ENCODE measurements at places on chromosomes 4 and X. TPM values are rescaled to one million over a fixed set of nuclear protein-coding genes. Genes with fewer than 3 reads are reported as not detected.
A peak's percentile ranks its signal among the peaks of the same experiment; 100 is the strongest.

DNA sequence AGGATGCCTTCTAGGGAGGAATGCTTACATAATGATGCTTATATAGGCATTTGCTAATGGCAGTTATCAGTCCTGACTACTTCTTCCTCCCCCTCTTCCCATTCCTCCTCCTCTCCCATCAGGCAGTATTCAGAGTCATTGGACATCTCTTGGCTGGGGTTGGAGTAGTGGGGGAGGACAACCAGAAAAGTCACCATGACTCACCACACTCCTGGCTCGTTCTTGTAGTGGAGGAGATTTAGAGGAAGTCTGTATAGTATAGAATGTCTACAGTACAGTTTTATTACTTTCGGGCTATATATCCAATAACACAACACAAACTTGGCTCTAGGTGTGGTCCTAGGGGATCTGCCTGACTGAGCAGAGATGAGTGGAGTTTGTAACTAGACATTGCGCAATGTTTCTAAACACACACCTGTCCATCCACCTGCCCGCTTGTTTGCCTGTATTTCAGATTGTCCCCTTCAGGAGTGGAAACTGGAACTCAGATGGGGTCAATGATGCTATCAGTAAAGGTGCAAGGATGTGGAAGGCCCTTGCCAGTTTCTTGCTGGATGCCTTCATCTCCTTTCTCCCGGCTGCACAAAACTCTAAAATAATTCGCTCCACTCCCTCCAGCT lies 27.9 kb upstream of the KIAA1210 start:
- DNase-seq: no peak

GRCh38 chr4:121597346-121597934 lies 99.3 kb downstream of the ANXA5 start:
- no peak for DNase-seq

- no peak for DNase-seq
Observed at GRCh38 chrX:107700317-107700774, 72.0 kb downstream of the PRPS1 start.

DNA sequence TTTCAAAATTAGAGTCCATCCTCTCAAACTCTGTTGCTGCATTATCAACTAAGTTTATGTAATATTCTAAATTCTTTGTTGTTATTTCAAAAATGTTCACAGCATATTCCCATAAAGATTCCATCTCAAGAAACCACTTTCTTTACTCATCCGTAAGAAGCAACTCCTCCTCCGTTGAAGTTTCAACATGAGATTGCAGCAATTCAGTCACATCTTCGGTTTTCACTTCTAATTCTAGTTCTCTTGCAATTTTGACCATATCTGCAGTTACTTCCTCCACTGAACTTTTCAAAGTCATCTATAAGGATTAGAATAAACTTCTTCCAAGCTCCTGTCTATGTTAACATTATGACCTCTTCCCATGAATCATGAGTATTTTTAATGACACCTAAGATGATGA lies 216.6 kb upstream of the SLC7A11 start:
- no peak for DNase-seq

DNA sequence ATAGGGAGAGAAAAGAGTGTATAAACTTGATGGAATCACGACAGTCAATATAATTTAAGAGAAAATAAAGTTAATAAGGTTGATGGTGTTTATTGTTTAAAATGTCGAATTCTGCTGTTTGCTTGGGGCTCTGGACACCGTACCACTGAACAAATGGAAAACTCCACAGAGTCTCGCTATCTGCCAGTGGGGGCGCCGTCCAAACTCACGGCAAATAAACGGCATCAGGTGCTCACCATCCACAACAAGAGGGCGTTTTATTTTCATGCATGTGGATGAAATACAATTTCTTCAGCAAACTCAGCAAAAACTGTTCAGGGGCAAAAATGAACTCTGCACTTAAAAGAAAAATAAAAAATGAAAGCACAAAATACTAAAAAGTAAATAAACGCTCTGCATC lies 46.6 kb upstream of the FAM47C start:
- no peak for DNase-seq

GRCh38 chr4:2084316-2084715 lies 25.2 kb downstream of the NAT8L start:
- no peak for DNase-seq

GRCh38 chr4:72857787-72858186 lies 211.7 kb downstream of the COX18 start:
- no peak for DNase-seq

DNA sequence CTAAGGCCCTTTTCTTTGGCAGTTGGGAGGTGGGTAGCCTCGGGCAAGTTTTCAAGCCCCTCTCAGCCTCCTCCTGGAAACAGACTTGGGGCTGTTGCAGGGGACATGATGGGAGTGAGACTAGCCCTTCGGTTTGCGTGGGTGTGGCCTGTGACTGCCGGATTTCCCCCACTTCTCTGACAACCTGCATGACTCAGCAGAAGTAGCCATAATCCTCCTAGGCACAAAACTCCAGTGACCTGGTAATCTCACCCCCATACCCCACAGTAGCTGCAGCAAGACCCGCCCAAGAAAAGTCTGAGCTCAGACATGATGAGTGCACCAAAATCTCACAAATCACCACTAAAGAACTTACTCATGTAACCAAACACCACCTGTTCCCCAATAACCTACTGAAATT lies 433.7 kb upstream of the AMOT start:
- DNase-seq: no peak

GRCh38 chrX:110381216-110381615 lies 22.6 kb downstream of the RTL9 start:
- no peak for DNase-seq

DNA sequence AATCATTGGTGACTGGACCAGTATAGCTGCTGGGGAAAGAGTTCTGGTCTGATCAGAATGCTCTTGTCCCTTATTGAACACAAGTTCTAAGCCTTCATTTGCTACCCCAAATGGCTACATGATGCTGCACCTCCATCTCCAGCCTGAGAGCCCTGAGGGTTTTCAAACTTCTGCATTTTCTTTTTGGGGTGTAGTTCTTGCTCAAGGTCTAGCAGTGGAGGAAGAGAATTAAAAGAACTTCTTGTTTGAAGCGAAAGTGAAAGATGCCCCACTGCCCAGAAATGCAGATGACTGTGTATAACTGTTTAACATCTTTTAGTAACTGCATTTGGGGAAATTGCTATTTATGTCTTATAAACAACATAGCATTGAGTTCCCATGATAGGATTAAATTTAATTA lies 38.5 kb downstream of the LAMTOR3 start:
- no peak for DNase-seq

DNA sequence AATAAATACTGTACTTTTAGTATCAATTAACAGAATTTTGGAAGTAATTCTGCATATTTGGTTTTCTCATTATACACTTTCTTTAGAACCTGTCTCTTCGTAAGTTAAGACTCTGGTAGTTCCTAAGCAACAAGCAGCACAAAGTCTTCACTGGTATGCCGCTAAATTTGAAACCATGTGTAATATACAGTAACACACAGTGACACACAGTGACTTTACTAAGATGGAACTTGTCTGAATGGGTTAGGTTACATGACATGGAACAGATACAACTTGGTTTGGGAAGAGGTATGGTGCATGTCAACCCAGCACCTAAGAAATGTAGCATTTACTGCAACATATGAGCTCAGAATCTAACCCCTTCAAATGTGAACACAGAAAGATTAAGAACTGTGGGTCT lies 83.5 kb upstream of the PRSS48 start:
- DNase-seq: no peak

GRCh38 chrX:101394372-101394771 lies 3.6 kb downstream of the RPL36A start:
- no peak for DNase-seq

DNA sequence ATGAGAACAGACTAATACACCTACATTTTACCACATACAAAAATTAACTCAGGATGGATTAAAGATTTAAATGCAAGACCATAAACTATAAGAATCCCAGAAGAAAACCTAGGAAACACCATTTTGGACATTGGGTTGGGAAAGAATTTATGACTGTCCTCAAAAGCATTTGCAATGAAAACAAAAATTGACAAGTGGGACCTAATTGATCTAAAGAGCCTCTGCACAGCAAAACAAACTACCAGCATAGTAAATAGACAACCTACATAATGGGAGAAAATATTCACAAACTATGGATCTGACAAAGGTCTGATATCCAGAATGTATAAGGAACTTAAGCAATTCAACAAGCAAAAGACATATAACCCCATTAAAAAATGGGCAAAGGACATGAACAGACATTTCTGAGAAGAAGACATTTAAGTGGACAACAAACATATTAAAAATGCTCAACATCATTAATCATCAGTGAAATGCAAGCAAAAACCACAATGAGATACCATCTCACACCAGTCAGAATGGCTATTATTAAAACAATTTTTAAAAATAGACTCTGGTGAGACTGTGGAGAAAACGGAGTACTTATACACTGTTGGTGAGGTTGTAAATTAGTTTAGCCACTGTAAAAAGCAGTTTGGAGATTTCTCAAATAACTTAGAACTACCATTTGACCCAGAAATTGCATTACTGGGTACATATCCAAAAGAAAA lies 221.7 kb upstream of the DIPK2B start:
- DNase-seq: no peak

- DNase-seq: no peak
Observed at GRCh38 chr4:138113819-138114400, 128.2 kb downstream of the SLC7A11 start.

GRCh38 chr4:112114452-112114851 lies 30.8 kb upstream of the FAM241A start:
- DNase-seq: no peak

DNA sequence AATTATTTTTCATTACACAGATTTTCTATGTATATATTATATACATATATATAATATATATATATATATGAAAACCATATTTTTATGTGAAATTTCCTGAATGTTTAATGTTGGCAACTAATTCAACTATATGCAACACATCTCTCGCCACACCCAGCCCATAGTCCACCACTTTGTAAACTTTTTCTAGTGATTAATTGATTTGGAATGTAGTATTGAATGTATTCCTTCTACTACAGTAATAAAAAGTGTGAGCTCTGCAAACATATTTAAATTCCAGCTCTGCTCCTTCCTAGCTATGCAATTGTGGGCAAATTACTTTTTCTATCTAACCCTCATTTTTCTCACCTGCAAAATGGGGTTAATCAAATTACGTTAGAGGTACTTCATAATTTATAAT lies 187.8 kb downstream of the TEX11 start:
- DNase-seq: no peak

DNA sequence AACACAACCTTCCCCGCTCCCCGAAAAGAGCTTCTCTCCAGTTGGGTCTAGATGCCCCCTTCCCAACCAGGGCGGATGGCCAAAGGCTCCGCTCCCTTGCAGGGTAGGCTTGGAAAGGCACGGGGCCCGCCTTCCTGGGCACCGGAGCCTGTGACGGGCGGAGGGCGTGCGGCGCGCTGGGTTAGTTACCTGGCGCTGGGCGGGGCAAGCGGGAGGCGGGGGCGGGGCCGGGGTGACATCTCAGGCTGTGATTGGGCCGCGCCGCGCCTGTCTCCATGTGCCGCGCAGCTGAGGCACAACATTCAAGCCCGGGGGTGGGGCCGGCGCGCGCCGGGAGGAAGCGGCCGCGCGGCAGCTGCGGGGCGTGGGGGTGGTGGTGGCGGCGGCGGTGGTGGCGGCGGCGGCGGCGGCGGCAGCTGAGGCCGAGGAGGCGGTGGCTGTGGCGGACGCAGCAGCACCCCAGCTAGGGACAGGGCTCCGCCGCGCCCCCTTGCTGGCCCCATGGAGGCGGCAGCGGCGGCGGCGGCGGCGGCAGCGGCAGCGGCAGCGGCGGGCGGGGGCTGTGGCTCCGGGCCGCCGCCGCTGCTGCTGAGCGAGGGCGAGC lies at the start of gene REPS2:
Gene REPS2 (plus strand): TSS at position 298 of the 604 bp plus-strand sequence. CDS start 204 bp downstream, at position 502.
- DNase-seq: peak; percentile 68

DNA sequence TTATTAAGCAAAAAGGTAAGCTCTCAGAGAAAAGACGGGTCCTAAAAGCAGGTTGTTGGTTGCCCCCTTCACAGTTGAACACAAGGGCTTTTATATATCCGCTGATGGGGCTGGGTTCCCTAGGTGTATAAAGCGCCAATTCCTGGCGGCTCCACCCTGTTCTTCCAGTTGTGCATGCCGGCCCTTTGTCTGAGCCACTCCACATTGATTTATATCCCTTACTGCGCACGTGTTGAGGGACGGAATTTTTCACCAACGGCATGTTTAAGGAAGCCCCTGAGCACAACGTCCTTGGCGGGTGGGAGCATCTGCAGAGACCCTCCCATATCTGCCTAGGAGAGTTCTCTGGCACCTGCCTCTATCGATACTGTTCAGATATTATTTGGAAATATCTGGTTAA lies 135.7 kb downstream of the DTHD1 start:
- DNase-seq: no peak

DNA sequence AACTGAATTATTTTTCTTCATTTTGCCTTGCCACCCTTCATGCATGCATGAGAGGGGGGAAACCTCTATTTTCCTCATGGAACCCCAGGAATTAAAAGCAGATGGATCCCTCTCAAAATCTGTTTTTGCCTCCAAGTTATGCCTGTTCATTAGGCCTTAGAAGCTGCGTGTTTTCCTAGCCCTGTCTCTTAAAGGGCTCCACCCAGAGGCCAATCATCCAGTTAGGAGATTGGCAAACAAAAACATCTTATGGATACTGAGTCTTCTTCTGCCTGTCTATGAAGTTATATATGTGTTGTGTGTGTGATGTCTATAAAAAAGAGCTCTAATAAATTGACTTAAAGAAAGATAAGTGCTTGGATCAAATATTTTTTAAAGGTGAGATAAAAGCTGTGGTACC lies 142.9 kb downstream of the ANAPC10 start:
- DNase-seq: no peak

DNA sequence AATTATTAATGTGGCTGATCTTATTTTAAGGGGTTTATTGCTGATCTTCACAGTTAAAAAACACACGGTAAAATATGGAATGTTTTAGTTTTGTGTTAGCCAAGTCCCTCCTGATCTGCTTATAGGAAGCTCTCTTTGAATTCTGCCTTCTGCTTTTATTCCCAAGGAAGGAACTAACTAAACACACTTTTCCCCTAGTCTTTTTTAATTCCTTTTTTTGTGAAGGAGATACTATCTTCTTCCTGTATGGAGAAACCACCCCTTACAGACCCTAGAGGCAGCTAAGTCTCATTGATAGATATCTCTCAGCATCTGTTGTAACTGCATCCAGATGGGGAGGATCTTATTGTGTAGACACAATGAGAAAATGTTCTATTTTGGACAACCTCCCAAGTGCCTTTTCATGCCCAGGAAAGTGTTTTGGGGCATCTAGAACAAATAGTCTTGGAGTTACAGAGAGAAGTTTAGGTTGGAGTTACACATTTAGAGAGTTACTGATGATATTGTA lies 64.4 kb downstream of the AFF1 start:
- no peak for DNase-seq

GRCh38 chrX:153766098-153766817 lies 2.2 kb downstream of the PLXNB3 start:
- DNase-seq: peak; percentile 35

GRCh38 chr4:54547299-54548097 lies 110.3 kb upstream of the KIT start:
- DNase-seq: no peak

Gene CACNA1F
- 0.05 TPM for total RNA-seq

Gene CYBB
- total RNA-seq: not detected

Gene MAGEB6B
- total RNA-seq: not detected

Gene DCAF8L2
- not detected for total RNA-seq

Gene MRFAP1
- 64.5 TPM for total RNA-seq

Gene LEF1
- total RNA-seq: 0.69 TPM

Gene RASSF6
- 0.07 TPM for total RNA-seq

Gene TENM3
- total RNA-seq: 13.8 TPM

Gene SLITRK2
- 0.02 TPM for total RNA-seq

Gene SHISA3
- 0.58 TPM for total RNA-seq

Gene CENPE
- 22.4 TPM for total RNA-seq

Gene CPLX1
- total RNA-seq: 0.10 TPM

Gene CSAG2
- not detected for total RNA-seq

All from NCI-H460 (cell line).